ENCODE measurements at places on chromosomes 6 and 20. TPM values are rescaled to one million over a fixed set of nuclear protein-coding genes. Genes with fewer than 3 reads are reported as not detected.

Gene KHDRBS2
- not detected for total RNA-seq

Gene OR2H1
- total RNA-seq: not detected

Gene GPR6
- total RNA-seq: not detected

Gene TREML2
- 0.36 TPM for total RNA-seq

Gene GPX5
- total RNA-seq: not detected

Gene GLP1R
- total RNA-seq: not detected

Gene TEAD3
- total RNA-seq: not detected

Gene FAM162B
- not detected for total RNA-seq

Gene C2
- total RNA-seq: 1.4 TPM

Gene FOXA2
- total RNA-seq: not detected

Gene NHLRC1
- 0.28 TPM for total RNA-seq

Gene PSORS1C1
- total RNA-seq: not detected

Gene VWA7
- total RNA-seq: 0.65 TPM

Gene SIRPB1
- 3.9 TPM for total RNA-seq

Gene SRSF3
- 627 TPM for total RNA-seq

Gene GUCA1A
- not detected for total RNA-seq

Gene SNX21
- 0.50 TPM for total RNA-seq

Gene WFDC9
- total RNA-seq: not detected

Gene BACH2
- total RNA-seq: 162 TPM

Gene BNIP5
- total RNA-seq: not detected

Gene COL20A1
- total RNA-seq: 0.22 TPM

Gene IPCEF1
- total RNA-seq: 30.0 TPM

Gene HLA-DPA1
- 45.7 TPM for total RNA-seq

Gene BAK1
- 44.8 TPM for total RNA-seq

Gene MACROD2
- not detected for total RNA-seq

Gene SLC17A3
- total RNA-seq: not detected

Gene RPN2
- total RNA-seq: 68.8 TPM

Gene SPTLC3
- 0.72 TPM for total RNA-seq

Gene LRRC1
- 0.87 TPM for total RNA-seq

Gene CD24
- 1.1 TPM for total RNA-seq

Gene FUT9
- not detected for total RNA-seq

Gene RBM24
- total RNA-seq: 2.7 TPM

Gene PPDPF
- 287 TPM for total RNA-seq

Gene ADAM33
- not detected for total RNA-seq

Gene MYLK2
- total RNA-seq: not detected

Gene CDSN
- not detected for total RNA-seq

Gene TRIM15
- not detected for total RNA-seq

Gene KATNA1
- 18.0 TPM for total RNA-seq

Gene MYCT1
- total RNA-seq: not detected

Gene METTL24
- not detected for total RNA-seq

Gene PARD6B
- total RNA-seq: 5.6 TPM

Gene TXLNB
- 0.22 TPM for total RNA-seq
